Kidney glomerular epithelial cell (primary cell): ENCODE measurements at places on chromosomes 3 and 15.

DNA sequence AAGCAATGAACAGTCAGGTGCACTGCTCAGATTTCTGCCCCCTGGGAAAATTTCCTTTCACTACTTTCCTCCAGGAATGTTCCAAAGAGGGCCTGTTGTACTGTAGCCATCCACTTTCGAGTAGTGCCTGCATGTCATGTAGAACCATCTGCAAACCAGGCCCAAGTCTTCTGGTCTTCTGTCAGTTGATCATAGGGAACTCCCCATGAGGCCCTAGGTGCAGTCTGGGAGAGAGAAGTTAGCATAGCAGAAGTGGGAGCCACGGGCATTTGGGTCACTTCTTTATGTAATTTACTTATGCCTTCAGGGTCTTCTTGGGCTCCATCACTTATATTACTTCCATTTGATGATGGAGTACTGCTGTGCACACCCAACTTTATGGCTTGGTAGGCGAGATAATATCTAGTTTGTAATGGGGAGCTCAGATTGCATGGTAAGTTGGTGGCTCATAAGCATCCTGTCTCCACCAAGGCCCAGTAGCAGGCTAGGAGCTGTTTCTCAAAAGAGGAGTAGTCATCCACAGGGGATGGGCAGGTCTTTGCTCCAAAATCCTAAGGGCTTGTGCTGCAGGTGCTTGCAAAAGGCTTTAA lies 151.4 kb downstream of the NFKBIZ start:
- DNase-seq = no peak

DNA sequence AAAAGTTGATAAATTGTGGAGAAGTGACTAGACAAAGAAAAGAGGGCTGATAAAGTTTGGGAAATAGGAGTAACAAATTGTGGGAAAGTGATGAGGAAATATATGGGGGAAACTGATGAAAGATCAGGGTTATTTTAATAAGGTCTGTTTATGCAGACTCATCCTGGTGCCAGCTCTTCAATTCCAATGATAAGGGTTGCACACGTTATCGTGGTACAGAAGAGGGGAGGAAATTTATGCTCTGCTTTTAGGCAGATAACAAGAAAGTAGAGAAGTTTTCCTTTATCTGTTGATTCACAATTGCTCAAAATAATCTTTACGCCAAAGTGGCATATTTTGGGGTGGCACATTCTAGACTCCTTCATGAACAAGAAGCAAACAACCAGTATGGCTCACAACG lies 32.1 kb upstream of the LIPC start:
- DNase-seq = no peak

DNA sequence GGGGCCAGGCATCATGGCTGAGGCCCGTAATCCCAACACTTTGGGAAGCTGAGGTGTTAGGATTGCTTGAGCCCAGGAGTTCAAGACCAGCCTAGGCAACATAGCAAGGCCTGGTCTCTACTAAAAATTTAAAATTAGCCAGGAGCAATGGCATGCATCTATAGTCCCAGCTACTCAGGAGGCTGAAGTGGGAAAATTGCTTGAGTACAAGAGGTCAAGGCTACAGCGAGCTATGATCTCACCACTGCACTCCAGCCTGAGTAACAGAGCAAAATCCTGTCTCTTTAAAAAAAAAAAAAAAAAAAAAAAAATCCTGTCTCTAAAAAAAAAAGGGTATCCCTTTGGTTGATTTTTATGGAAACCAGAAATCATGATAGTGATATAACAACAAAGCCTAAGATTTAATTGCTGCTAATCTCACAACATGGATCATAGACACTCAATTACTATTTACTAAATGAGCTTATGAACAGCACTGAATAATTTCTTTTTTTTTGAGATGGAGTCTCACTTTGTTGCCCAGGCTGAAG lies 12.1 kb downstream of the PCLAF start:
- DNase-seq = no peak

DNA sequence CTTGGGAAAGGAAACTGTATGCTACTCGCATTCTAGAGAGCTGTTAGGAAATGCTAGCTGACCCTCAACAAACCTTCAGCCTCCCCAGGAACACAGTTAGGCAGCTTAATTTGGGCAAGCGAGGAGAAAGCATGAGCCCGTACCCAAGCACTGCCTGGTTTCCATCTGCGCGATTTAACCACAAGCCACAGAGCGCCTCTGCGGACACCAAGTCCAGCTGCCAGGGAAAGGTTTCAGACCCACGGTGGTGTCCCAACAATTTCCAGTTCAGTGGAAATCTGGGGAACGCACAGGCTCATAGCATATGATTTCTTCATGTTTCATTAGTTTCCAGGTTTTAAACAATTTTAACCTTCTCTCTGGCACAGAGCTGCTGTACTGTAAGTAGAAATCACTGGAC lies 617.6 kb downstream of the FHIT start:
- no peak for DNase-seq

DNA sequence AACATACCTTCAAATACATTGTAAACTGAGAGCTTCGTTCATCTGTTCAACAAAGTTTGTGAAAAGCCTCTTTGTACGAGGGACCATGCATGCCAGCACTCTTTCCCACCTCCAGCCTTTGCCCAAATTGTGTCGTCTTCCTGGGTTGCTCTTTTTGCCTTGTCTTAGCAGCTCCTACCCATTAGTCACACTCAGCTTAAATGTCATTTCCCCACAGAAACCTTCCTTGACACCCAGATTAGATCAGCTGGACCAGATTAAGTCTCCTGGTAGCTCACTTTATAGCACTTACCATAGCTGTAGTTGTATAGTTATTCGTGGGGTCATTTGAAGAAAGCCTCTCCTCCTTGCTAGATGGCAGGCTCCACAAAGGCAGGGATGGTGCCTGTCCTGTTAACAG lies 24.1 kb upstream of the SNRK start:
- no peak for DNase-seq

DNA sequence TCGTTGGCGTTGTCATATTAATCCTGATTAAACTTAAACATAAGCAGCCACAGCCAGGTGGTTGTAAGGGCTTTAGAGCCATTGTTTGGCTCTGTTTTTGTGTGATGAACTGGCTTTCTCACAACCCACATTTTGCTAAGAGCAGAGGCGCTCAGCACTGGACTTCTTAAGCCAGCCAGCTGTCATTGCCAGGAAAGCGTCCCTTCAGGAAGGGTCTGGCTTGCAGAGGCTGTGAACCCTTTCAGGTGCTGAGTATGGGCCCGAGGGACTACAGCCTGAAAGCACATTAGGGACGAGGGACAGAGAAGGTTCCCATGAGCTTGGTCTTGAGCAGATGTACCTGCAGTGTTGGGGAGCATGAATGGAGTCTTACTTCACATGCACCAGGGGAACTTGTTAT lies 112.3 kb downstream of the CHCHD6 start:
- no peak for DNase-seq
